ENCODE measurements at places on chromosomes 4 and X.

- DNase-seq: no peak
Measured at GRCh38 chr4:16931339-16932305, 33.2 kb upstream of the LDB2 start.

DNA sequence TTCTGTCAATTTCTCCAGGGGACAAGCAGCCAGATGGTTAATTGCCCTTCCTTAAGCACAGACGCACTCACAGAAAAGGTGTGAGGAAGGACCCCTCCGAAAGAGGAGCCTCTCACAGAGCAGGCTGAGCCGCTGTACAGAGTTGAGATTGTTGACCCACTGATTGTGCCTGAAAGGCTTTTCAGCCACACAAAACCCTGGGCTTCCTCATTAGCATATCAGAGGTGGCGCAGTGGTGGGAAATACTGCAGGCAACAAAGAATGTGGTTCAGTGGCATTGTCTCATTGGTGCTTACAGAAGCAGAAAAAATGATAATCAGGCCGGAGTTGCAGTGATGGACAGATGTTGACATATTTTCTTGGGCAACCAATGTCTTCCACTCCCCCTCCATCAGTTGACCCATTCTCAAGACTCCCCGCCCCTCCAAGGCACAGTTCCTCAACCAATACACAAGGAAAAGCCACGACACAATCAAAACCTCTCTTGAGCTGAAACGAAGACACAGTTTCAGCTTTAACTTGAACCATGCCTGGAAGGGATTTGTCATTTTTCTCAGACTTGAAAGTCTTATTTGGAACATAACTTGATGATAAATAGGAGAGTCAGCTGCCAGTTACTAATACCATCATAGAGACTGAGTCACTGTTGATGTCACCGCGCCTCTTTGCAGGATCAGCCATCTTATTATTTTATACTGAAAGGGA lies 53.1 kb downstream of the ATXN3L start:
- no peak for DNase-seq

GRCh38 chr4:169802873-169803272 lies 45.1 kb upstream of the HPF1 start:
- no peak for DNase-seq

GRCh38 chr4:88291003-88291402 lies 6.6 kb upstream of the PPM1K start:
- no peak for DNase-seq

- peak; percentile 77 for DNase-seq
Measured at GRCh38 chrX:1537031-1537715, at the start of gene P2RY8. P2RY8 (minus strand) TSS chrX:1537185; CDS start chrX:1466558, 70,627 bp downstream.

DNA sequence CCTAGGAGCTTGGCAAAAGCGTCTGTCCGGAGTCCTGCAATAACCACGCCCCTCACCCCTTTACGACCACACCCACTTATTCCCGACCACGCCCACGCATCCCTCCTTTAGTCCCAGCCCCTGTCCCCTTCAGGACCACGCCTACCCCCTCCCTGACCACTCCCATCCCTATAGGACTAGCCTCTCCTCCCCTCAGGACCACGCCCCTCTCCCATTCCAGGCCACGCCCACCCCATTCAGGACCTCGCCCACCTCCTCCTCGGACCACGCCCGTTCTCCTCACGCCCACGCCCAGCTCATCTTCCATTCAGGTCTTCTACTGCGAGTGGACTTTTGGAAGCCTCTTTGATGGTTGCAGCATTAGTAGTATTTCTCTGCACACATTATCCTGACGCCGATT lies 131.2 kb upstream of the STX18 start:
- no peak for DNase-seq

DNA sequence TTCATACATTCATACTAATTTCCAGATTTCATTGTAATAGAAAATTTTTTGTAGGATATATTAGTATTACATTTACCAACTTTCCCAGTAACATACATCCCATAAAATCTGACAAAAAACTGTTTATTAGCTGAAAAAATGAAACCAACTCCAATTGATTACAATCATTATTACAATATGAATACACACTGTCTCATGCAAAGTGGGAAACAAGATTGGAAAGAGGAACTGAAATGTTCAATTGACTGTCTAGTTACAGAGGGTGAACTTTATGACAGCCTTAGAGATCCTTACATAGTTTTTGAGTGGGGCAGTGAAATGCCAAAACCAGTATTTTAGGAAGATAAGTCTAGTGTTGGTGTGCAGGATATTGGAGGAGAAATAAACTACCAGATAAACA lies 2.3 kb upstream of the AMBN start:
- no peak for DNase-seq

DNA sequence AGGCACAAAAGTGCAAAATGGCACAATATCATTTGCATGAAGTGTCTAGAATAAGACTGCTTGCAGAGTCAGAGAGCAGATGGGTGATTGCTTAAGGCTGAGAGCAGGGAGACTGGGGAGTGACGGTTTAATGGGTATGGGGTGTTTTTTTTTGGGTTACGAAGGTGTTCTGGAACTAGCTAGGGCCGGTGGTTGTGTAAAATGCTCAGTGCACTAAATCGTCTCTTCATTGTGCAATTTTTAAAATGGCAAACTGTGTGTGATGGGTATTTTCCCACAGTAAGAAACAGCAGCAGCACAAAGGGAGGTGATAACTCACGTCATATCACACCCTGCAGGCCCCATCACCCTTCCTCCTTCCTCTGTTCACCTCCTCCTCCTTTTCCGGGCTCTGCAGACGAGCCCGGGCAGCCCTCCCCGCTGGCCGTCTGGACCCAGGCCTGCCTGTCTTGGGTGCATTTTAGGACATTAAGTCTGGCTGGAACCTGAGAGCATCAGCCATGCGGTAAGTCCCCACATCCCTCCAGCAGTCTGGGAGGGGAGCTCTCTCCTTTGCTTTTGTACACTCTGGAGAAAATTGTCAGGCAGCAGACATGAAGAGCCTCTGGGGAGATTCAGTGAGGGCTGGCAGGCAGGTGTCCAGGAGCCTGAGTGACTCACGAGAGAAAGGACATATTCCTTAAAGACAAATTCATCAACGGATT lies 42.7 kb downstream of the ASMT start:
- peak; percentile 51 for DNase-seq

GRCh38 chr4:30454504-30454903 lies 265.7 kb upstream of the PCDH7 start:
- DNase-seq: no peak

DNA sequence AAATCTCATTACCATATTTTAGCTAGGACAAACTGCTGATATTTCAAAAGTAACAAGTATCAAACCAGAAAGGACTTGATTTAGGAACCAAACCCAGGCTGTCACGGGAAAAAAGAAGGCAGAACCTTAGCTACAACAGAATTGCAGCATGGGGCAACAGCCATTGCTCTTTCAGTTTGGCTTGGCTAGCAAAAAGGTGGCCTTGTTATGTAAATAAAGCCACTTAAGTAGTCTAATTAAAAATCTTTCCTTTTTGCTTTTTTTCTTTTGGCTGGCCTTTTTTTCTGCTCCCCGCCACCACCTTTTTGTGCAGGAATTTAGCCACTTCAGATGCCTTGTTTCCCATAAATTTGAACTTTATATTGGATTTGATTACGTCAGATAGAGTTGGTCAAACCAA lies 235.9 kb downstream of the CPXCR1 start:
- DNase-seq: no peak

- DNase-seq: no peak
Measured at GRCh38 chr4:112073181-112073580, 72.1 kb upstream of the FAM241A start.

DNA sequence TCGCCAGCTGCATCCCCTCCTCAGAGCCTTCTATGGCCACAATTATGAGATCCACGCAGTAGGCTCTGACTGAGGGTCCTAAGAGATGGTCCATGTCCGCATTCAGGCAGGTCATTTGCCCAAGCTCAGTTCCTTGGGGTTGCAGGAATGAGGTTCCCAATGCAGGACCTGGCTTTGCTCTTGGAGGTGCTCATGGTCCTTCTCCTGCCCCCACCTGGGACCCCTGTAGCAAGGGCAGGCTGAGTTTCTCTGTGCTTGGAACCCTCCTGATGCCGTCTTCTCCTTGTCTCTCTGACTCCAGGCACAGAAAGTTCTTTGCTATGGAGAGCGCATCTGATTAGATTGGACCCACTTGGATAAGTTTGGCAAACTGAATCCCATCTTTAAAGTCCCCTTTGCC lies 16.5 kb upstream of the SHOX start:
- DNase-seq: no peak

DNA sequence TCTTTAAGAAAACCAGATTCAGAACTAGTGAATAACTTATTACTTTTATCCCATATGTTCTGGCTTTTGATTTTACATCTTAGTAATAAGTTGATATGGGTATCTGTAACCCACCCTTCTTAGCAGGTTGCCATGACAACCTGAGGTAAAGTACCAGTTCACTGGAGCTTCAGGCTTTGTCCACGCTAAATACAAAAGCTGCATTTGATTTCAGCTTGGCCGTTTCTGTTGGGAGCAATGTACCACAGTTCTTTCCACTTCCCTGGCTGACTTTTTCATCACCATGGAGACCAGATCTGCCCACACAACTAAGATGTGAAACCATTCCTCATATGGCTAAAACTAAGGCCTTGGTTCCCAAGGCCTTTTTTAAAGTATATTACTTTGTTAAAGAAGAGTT lies 26.1 kb downstream of the KLHL34 start:
- no peak for DNase-seq

DNA sequence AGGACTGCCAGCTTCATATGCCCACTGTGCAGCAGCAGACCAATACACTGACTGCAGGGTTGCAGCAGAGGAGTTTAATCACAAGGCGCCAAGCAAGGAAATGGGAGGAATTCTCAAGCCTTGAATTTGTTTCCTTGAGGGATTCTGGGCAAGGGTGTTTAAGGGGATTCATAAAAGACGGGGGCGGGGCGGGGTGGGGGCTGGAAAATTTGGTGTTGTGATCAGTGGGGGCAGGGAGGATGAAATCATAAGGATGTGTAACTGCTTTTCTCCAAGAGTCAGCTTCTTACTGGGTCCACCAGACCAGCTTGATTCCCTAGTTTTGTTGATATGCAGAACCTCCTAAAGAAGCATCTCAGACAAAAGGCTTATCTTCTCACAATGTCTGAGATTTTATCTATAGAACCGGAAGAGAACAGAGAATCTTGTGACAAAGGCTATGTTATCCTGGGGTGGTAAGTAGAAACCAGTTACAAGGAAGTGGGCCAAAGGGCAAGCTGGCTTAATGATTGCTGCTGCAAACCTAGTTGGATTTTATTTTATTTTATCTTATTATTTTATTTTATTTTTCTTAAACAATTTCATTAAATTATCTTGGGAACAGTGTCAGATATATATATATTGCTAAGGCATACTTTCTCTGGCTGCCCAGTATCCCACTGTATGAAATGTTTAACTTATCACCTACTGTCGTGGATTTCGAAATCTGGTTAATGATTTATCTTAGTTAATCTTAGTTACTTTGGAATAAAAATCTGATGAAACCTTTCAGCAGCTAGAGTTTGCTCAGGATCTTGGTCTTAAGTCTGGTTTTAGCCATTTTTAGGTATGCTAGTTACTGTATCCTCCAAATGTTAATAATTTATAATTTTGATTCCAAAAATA lies 276.4 kb downstream of the RPA4 start:
- DNase-seq: no peak

- DNase-seq: no peak
Measured at GRCh38 chr4:48970471-48970921, 15.6 kb upstream of the CWH43 start.

Measured in activated T-helper 2 cell treated with anti-CD3 and anti-CD28 coated beads, Interferon-gamma antibody, Interleukin-2, Interleukin-4, amounts not matched to agents 10 μg/mL and 5 μg/mL and 100 μg/mL, durations not matched to agents 14 hours and 24 hours and 36 hours (primary cell).